ENCODE measurements at places on chromosomes 3 and 15.

DNA sequence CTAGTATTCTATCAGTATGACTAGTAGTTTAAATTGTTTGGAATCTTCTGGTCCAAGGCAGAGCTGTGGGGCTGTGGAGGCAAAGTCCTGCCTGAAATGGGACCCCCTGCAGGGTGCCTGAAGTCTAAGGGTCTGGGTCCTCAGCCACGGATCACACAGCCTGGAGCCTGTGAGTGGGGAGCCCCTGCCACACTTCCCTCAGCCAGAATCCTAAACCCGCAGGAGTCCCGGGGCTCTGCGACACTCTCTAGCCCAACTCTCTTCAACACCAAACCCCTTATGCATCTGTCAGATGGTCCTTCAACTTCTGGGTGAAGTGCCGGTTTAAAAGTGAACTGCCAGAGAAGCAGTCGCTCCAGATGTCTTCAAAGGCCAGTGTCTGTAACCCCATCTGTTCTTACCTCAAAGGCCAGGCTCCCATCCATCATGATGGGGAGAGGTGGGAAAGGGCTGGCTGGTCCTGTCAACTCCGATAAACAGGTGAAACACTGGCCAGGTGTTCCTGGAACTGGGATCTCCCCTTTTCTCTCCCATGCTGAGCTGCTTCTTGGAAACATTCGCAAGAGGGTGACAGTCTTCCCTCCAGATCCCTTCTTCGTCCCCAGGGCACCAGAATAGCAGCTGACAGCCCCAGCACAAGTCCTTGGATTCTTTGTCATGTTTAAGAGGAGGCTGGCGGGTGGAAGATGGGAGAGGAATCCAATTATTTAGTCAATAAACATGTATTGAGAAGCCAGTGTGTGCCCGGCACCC lies 45.6 kb downstream of the CPN2 start:
- no peak for DNase-seq

- DNase-seq = no peak
Observed at GRCh38 chr3:170598091-170598502, 12.2 kb upstream of the SLC7A14 start.

- DNase-seq = no peak
Observed at GRCh38 chr3:1191026-1191425, 98.2 kb downstream of the CNTN6 start.

- no peak for DNase-seq
Observed at GRCh38 chr3:149858911-149859310, 45.9 kb downstream of the RNF13 start.

DNA sequence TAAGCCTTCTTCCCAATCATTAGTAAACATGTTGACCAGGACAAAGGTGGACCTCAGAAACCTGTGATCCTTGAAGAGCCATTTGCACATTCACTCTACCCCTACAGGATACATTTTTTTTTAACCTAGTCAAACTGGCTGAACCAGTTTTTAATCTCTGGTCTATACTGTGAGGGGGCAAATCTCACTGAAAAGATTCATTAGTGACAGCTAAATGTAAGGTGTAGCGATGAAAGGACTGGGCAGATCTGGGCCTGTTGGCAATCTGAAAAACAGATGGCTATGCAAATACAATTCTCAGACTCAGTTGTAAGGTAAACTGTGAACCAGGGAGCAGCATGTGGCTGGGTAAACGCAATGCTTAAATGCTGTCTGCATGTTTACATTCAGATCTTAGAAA lies 75.6 kb upstream of the SNTN start:
- no peak for DNase-seq

DNA sequence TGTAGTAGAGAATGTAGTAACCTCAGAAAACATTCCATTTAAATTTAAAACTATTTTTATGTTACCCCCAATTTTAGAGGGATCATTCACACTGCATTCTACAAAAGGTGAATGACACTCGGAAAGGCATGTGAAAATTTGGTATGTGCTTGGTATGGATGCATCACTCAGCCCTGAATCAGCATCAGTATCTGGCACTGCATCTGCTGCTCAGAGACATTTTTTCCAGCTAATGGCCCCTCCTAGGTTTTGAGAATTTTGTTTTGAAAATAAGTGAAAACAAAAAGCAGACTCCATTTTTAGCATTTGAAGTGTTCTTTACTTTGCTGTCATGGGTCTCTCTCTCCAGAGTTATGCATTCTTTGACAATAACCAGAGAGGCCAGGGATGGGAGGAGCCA lies 15.6 kb upstream of the WWTR1 start:
- no peak for DNase-seq

GRCh38 chr3:143628971-143629370 lies 219.3 kb downstream of the SLC9A9 start:
- DNase-seq = no peak

DNA sequence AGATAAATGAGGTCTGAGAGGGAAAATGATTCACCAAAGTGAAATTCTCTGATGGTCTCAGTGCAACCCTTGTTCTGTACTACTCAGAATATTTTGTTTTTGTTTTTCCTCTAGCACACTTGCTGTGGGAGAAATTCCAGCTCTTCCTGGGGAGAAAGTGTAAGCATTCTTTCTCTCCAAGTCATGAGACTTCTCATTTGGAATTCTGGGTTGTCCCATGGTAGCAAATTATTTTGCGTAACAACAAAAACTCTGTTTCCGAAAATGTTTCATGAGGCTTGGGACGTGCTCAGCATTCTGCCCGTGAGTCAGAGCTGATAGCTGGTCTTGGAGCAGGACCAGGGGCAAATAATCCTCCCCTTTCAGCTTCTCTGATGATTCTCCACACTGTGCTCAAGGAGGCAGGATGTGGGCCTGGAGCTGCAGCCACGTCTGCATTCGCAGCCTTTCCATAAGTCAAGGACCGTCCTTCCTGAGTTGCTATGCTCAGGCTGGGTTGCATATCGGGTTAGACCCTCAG lies 70.3 kb downstream of the SENP2 start:
- peak; percentile 80 for DNase-seq
